ENCODE measurements at places on chromosomes 16 and 17.

DNA sequence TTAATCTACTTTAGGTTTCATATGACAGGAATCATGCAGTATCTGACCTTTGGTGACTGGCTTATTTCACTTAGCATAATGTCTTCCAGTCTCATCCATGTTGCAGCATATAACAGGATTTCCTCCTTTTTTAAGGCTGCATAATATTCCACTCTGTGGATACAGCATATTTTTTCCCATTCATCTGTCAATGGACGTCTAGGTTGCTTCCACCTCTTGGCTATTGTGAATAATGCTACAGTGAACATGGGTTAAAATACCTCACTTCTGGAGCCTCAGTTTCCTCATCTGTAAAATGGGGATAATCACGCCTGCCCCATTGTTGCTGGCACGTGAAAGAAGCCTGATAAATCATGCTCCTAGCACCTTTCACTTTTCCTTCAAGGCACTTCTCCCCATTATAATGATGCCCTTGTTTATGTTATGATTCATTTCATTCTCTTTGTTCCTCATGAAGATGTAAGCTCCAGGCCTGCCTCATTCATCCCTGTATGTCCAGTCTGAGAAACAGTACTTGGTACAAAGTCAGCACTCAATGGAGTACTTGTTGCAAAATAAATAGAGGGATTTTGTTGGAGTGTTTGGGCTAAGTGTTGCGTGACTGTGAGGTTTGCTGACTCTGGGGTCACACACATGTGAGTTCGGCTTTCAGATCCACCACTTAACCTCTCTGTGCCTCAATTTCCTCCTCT, 59.6 kb downstream of the ABAT start:
- no peak for DNase-seq

- DNase-seq = no peak
Observed at GRCh38 chr17:50328363-50329325, 17.3 kb upstream of the XYLT2 start.

- DNase-seq = no peak
Observed at GRCh38 chr16:56998352-56998751, 9.0 kb downstream of the NLRC5 start.

DNA sequence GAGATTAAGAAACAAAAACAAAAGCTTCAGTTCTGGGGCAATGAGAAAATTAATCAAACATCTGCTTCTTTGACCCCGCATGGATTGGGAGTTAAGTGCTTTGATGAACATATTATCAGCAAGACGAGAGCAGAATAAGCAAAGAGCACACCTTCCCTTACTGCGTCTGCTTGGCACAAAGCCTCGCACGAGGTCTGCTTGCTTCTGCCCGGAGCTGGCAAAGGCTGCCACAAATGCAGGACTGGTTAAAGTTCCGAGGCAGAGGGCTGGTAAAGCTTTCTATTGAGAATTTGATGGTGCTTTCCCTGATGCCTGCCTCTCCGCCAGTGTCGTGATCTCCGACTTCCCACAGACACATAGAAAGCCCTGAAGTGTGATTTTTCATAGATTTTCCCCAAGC, 17.0 kb downstream of the VAT1L start:
- no peak for DNase-seq

DNA sequence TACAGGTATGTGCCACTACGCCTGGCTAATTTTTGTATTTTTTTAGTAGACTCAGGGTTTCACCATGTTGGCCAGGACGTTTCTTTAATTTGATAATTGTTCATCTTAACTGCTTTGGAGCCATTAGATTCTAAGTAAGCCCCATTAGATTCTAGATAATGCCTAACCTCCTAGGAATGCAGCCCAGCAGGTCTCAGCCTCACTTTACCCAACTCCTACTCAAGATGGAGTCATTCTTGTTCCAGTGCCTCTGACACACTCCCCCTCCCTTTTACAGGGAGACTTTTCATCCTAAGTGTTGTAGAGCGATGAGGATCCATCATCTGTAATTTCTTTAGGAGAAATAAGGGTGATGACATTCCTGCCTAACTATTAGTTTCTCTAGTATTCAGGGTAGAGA, 23.7 kb upstream of the MILR1 start:
- DNase-seq = no peak

DNA sequence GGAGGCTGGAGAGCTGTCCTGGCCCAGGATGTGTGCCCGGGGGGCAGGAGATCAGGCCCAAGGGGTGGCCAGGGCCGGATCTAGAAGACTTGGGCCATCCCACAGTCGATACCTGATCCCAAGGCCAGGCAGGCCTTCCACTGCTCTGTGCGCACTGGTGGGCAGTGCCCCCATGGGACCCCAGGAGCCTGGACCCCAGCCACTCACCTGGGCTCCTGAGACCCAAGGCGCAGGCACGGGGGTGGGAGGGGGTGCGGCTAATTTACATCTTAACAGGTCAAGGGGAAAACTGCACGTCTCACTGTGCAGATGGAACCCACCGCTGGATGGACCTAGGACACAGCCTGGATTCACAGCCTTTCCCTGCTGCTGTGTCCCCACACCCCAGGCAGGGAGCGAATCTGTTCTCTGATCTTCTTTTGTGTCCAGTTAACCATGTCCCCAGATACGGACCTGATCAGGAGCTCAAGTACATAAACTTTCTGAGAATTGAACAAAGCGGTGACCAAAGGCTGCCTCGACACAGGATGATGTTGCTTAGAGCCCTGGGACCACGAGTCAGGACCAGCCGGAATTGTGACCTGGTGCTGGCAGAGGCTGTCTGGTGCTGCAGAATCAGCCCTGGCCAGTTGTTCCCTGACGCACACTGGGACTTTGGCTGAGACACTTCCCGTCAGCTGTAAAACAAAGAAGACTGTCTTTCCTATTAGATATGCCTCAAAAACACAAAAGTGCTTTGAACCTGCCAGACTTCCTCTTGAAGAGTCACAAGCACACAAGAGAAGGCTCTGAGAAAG, 60.6 kb downstream of the TNFRSF13B start:
- DNase-seq = no peak

- no peak for DNase-seq
Observed at GRCh38 chr16:20803192-20803560, 3.1 kb downstream of the ERI2 start.

DNA sequence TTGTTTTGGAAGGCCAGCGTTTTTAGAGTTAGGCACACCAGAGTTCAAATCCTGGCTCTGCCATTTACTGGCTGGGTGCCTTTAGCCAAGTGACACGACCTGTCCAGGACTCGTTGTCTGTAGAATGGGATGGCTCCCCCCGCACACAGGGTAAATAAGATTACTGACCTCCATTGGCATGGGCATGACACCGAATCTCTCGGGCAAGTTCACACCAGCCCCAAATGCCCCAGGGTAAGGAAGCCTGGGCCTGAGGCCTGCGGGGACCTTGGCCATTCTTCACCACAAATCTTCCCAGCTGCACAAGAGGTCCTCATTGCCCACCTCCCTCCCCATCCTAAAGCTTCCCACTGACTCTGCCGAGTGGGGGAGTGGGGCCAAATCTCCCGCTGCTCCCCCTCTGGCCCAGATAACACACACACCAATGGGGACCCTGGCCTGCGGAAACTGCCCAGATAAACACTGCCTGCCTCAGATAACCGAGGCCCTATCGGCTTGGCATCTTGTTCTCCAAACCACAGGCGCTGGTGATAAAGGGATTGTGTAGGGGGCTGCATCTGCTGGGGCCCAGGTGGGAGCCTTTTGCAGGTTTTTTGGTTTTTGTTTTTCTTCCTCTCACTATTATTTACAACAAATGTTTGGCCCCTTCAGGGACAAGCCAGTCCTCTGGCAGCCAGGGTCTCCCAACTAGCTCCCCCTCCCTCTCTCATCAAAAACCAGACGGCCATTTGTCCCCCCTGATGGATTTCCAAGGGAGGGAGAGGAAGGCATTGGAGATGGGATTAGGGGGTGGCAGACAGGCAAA, 75.0 kb upstream of the LHX1 start:
- no peak for DNase-seq

DNA sequence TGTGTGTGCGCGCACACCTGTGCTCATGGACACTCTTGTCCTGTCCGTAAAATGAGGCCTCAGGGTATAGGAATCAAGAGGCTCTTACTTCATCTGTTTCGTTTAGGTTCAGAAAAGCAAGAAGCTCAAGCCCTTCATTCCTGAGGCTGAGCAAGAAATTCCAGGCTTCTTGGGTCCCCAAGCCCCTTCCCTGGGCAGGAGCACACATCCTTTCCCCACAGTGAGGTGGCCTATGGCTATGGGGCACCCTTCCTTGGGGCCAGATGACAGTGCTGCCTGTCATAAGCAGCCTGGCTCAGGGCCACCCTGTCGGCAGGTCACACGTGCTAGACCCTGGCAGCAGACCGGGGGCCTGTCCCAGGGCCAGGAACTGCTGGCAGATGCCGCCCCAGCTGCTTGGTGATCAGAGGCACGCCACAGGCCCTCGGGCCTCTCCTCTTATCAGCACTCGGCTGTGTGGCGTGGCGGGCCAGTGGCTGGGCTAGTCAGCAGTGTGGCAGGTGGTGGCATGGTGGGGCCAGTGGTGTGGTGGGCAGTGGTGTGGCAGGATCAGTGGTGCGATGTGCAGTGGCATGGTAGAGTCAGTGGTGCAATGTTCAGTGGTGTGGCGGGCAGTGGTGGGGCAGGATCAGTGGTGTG, 50.2 kb downstream of the NKD1 start:
- DNase-seq = no peak

DNA sequence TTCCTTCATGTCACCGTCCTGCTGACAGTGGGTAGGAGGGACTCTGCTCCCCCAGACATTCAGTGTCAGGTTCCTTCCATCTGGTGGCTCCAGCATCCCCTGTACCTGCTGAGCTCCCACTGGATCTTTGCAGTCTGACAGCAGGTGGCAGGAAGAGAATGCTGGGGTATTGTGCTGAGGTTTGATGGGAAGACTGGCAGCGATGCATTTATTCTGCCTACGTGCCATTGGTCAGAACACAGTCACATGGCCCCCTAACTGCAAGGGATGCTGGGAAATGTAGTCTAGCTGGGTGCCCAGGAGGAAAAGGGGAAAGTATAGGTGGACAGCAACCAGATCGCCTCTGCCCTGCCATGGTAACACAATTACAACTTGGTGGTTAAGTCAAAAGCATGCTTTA, 44.4 kb downstream of the IRX3 start:
- DNase-seq = no peak

- DNase-seq = no peak
Observed at GRCh38 chr16:1182950-1183907, 30.3 kb downstream of the CACNA1H start.

- no peak for DNase-seq
Observed at GRCh38 chr17:47267354-47267828, 13.8 kb downstream of the ITGB3 start.

- DNase-seq = no peak
Observed at GRCh38 chr16:15829460-15829859, 27.4 kb downstream of the MYH11 start.

- no peak for DNase-seq
Observed at GRCh38 chr16:3599121-3599520, 12.3 kb downstream of the SLX4 start.

- DNase-seq = no peak
Observed at GRCh38 chr16:56912746-56913708, 18.9 kb upstream of the HERPUD1 start.

DNA sequence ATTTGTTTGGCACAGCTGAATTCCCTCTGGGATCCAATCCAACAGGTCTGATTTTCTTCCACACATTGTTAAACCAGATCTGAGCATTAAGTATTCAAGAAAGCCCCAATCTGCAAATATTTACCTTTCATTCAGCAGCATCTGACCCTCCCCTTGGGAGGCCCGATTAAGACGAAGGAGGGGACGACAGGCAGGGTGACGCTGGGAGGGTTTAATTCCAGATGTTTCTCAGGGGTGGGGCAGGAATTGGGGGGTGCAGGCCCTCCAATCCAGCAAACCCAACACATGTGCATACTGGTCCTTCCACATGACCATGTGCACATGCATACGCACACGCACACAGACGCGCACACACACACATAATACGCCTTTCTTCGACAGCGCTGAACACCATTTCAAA, 240.5 kb downstream of the GSG1L start:
- no peak for DNase-seq

DNA sequence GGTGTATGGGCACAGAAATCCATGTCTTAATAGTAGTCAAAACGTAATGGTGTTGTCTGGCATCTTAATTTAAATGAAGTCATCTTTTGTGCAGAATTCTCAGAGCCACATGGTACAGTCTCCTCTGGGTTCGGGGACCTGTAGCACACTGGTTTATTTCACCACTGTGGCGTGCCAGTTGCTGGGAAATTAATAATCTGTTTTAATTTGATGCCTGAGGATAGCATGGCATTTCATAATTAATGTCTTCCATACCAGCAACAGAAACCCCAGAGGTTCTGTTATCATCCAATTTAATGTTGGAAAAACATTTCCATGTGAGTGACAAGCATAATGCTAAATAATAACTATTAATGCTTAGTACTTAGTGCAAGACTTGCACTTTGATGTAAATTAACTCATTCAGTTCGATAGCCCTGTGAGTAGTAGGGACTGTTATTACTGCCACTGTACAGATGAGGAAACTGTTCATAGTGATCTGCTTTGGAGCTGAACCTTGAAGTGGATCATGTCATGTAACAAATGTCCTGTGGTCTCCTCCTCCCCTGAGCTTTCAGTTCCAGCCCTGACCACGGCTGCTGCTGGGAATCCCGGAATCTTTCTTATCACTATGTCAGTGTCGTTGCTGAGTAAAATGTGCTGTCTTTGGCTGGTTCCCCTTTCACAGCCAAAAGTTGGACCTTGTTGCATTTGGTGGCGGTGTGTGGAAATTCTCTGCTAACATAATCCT, 51.2 kb downstream of the SNX29 start:
- no peak for DNase-seq

DNA sequence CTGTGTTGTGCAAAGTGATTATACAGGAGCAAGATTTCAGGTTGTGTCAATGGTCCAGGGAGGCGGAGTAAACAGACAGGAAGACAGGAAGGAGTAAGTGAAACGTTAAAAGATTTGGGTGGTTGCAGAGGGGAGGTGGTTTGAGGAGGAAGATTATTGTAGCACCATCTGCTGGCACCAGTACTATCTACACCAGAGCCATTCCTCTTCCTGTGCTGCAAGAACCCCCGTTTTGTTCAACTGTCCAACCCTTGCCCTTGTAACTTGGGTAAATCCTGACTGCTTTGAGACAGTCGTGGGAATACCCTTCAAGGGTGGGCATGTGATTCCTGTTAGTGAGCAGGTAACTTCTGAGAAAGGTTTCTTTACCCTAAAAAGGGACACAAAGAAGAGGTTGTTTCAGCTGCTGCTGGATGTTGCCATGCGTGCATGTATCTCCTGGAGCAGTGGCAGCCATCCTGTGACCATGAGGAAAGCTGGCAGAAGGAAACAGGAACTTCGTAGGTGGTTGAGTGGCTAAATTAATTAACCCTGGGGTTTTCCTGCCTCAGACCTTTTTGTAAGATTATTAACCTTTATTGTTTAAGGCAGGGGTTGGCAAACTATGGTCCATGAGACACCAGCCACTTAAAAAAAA, 124.1 kb downstream of the PRKCA start:
- no peak for DNase-seq
